Left cardiac atrium (tissue), 4 donors: ENCODE measurements at places on chromosomes 6 and 20. TPM values are rescaled to one million over a fixed set of nuclear protein-coding genes. Genes with fewer than 3 reads are reported as not detected.

The HLA-DPA1 gene
- total RNA-seq, result 50.5 TPM

The C6orf52 gene
- total RNA-seq, result not detected

The SRMS gene
- not detected for total RNA-seq

The WFDC12 gene
- not detected for total RNA-seq

The GCNT2 gene
- 3.5 TPM for total RNA-seq

The LRRC73 gene
- 0.50 TPM for total RNA-seq

The SOX18 gene
- total RNA-seq, result 83.4 TPM

The ENPP5 gene
- total RNA-seq, result 5.7 TPM

The ZBTB12 gene
- total RNA-seq, result 4.6 TPM

The TMEM14C gene
- total RNA-seq, result 108 TPM
